ENCODE measurements at places on chromosomes 13 and 19.

DNA sequence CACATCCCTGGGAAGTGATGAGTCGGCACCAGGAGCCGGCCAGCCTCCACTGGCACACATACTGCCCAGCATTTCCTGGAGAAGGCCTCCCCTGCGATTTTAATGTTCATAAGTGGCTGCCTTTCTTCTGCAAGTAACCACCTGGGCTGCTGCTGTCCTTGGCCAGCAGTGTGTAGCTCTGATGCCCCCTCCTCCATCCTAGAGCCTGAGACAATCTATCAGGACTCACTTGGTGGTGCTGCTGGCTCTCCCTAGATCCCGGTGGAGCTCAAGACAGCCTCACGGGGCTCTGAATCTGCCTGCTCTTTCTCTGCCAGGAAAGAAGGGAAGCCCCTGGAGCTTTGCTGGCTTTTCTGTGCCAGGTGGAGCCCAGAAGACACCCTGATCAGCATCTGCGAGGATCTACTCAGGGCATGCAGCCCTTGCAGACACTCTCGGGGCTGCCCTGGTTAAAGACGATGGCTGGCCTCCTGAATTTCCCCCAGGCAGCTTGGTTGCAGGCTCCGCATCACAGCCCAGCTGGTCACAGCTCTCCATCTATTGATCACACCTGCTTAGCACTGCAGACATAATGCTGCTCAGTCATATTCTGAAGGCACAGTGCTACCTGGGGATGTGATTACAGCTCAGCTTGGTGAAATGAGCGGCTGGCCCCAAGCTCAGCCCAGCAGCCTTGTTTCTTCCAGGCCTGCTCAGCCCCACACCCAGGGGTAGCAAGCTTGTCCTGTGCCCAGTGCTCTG, 122.3 kb downstream of the ZDHHC20 start:
- no peak for DNase-seq

- no peak for DNase-seq
Observed at GRCh38 chr19:16334411-16334810, 9.8 kb downstream of the KLF2 start.

GRCh38 chr19:46931202-46931601, 70.4 kb downstream of the ARHGAP35 start:
- DNase-seq, result no peak

DNA sequence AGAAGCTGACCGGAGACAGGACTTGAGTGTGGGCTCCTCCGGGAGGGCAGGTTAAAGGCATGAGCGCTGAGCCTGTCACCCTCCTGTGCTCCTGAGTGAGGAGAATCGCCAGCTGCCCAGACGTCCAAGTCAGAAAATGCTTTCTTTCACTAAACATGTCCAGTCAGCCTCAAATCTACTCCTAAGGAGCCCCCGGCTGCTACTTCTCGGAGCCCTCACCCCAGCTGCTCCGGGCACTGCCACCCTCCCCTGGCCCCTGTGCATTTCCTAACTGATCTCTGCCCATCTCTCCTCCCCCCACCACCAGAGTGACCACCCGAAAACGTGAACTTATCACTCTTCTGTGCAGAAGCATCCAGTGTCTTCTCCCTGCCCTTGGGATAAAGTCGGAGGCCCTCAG, 277.5 kb upstream of the SOX1 start:
- no peak for DNase-seq

GRCh38 chr19:15897738-15898276, at the start of gene CYP4F2:
Gene CYP4F2 (minus strand): TSS chr19:15898074. CDS start chr19:15897611, 463 bp downstream.
- no peak for DNase-seq

GRCh38 chr19:41925208-41926003, 2.8 kb downstream of the ERFL start:
- no peak for DNase-seq

- DNase-seq, result peak; percentile 89
Observed at GRCh38 chr13:111344471-111345191, 24.2 kb downstream of the TEX29 start.
